Kidney tubule cell (primary cell): ENCODE measurements at places on chromosomes 2 and 18.

- no peak for DNase-seq
Observed at GRCh38 chr2:3126911-3127621, 250.6 kb downstream of the EIPR1 start.

GRCh38 chr18:78021196-78021595, 771.5 kb downstream of the GALR1 start:
- DNase-seq, result no peak

GRCh38 chr18:76860411-76860810, 38.1 kb downstream of the ZNF236 start:
- DNase-seq, result no peak

DNA sequence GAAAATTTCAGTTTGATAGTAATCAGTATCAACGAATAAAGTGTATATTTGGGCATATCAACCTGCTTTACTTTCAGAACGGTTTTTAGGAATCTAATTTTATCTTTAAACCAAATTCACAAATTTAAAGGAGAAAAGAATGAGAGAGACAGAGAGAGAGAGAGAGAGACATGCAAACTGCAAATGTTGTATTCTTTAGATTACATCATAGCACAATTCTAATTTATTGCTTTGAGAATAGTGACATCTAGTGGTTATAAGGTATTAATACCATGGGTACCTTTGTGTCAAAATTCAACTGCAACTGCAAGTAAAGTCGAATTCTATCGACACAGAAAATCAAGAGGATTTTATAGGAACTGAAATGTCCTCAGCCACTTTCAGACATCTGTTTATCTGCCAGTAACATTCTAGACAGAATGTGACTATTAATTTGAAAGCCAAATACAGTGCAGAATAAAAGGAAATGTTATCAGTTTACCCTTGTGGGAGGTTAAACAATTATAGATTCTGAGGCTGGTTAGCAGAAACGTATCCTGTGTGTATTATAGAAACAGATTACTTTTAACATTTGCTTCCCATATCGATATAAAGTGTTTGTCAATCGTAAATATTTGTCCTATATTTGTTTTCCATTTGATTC, 529.8 kb upstream of the VRK2 start:
- peak; percentile 60 for DNase-seq

DNA sequence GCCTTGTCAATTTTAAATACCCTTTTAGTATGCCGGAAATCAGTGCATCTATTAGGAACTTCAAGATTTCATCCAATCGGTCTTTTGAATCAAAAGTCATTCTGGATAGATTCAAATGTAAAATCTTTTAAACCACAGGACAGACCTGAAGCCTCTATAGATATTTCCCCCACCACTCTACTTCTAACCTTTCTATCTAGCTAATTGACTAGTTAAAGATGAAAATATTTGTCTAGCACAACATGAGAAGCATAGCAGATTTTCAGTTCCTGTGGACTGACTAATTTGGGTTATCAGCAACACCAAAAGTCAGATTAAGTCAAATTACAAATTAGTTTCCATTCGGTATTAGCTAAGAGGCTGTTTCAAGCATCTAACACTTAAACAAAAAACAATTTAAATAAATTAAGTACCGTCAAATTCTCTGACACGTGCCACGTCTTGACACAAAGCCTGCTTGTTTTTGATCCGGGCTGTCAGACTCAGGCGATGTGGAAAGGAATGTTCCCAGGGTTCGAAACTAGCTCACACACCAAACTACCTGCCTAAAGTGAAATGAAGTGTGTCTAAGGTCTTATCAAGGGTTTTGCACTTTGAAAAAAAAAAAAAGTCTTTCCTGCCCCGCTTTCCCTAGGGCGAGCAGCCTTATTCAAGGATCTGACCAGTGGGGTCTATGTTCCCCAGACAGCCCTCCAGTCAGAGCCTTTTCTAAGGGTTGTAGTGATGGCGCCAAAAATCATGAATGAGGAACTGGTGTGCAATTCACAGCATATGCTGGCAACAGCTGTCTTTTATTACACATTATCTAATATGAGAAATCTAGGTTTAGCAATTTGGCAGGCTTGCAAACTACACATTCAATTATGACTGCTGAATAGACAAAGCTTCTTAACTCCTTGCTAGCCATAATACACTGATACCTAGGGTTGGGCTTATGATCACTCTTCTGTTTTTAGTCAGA, 4.7 kb downstream of the CYTIP start:
- DNase-seq, result peak; percentile 14

DNA sequence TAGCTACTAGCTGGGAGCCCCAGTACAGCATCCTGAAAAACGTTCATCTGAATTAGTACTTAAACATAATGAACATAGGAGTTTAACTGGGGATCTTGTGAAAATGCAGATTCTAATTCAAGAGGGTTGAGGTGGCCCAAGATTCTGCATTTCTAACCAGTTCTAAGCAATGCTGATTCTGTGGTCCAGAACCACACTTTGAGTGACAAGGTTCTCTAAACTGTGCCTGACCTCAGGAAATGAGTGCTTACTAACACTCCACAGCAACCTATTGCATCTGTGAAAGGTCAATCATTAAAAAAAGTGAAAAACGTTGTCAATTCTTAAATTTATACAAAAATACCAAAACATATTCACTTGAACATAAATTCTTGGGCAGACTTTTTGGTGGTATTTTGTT, 157.1 kb upstream of the ZFP36L2 start:
- DNase-seq, result no peak
